ENCODE measurements at places on chromosomes 5 and 9.

- DNase-seq = peak; percentile 83
These were observed at the start of gene TMED9 for GRCh38 chr5:177592010-177592834. TMED9 (plus strand) TSS chr5:177592203; CDS start chr5:177592215, 12 bp downstream.

- no peak for DNase-seq
These were observed 119.3 kb downstream of the GDNF start for GRCh38 chr5:37720550-37720952.

- DNase-seq = no peak
These were observed 237.3 kb downstream of the PBX3 start for GRCh38 chr9:125984461-125984860.

DNA sequence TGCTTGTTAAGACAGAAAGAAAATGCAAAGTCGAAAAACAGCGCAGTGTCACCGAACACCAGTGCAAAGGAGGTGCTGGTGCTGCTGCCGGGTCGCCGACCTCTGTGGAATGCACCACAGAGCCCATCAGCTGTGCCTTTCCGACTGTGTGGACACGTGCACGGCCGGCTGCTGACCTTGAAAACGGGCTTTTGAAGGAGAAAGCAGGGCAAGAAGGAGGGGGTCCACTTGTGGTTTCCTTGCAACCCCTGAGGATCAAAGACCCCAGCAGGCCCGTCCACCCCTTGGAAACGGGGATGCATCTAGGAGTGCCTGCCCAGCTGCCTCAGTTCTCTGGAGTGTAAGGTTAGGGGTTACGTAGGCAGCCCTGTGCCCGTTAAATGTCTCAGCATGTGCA is 6.2 kb upstream of the OLFM1 start:
- no peak for DNase-seq

GRCh38 chr5:4570047-4570995 is 569.8 kb upstream of the ADAMTS16 start:
- no peak for DNase-seq

- DNase-seq = no peak
These were observed 33.6 kb upstream of the TRIM32 start for GRCh38 chr9:116653348-116654058.

GRCh38 chr5:59760785-59761348 is 132.7 kb downstream of the PDE4D start:
- no peak for DNase-seq

DNA sequence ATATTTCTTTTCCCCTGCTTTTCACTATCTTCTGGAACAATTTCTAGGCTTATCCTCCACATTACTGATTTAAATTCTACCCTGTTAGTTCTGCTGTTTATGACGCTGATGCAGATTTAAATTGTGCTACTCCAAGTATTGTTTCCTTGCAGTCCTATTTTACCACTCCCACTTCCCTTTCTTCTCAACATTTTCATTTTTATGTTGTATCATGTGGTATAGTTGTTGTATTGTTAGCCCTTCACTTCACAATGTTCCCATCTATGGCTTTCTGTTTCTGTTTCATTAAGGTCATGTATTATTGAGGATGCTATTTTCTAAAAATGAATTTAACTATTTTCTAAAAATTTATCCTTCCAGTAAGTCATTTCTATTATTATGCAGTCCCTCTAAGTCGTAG is 254.4 kb downstream of the NDUFS4 start:
- DNase-seq = no peak

DNA sequence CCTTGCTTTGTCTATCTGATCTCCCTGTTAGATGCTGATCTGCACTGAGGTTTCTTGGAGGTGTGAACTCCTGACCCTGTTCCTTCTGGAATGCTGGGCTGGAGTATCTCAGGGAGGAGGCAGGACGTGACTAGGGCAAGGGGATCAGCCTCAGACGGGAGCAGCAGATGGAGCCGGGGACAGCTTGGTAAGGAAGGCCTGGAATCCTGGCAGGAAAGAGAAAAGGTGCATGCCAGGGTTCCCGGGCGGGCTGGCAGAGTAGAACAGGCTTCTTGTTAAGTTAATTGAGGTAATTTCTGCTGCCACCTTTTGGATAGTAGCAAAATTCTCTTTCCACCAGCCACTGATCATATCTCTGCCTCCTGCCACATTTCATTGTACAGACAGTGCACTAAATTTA is 180.9 kb downstream of the ZNF462 start:
- DNase-seq = no peak

- no peak for DNase-seq
These were observed 369.6 kb downstream of the CYLC2 start for GRCh38 chr9:103364753-103365152.

DNA sequence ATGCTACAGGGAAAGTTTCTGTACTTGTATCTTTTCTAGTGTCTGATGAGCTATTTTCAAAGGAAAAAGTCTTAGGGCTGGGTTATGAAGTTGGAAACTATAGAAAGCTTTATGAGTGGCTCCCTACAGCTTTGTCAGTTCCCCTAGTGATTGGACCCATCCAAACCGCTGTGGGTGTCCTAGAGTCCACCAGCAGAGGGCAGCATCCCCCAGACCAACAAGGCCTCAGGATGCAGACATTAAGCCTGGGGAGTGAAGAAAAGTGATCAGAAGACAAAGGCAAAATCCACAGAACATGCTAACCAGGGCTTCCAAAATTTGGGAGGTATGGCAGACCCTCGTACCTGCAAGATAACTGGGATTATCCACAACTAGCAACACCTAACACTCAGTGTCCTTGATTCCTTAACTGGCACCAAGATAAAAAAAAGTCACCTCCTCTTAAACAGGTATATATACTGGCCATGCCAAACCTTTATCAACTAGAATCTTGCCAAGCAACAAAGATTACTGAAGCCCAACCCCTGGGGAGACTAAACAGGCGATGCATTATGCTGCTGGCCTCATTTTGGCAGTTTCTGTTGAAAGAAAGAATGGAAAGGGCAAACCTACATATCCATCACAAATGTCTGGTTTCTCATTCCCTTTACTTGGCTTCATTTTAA is 110.4 kb upstream of the NR5A1 start:
- peak; percentile 44 for DNase-seq

- DNase-seq = no peak
These were observed 27.7 kb downstream of the LHX3 start for GRCh38 chr9:136177224-136177623.

DNA sequence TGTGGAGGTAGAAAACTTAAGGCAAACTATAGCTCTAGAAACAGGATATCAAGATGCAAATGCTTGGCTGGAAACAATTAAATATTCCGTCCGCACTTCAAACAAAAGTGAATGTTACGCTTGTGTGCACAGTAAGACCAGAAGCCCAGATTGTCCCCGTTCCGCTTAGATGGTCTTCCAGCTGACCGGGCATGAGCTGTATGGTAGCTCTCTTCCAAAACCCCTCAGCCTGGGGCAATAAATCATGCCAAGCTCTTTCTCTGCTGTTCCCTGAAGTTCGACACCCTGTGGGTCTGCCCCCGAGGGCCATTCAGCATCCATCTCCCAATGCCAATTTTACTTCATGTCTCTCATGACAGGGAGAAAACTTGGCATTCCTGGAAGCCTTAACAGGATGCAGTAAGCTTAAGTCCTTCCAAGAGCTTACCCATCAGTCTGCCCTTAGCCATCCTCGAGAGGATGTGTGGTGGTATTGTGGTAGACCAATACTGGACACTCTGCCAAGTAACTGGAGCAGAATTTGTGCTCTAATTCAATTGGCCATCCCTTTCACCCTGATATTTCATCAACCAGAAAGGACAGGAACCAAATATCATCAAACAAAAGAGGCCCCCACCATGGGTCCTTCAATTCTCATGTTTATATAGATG is 70.7 kb upstream of the RANBP6 start:
- DNase-seq = no peak

DNA sequence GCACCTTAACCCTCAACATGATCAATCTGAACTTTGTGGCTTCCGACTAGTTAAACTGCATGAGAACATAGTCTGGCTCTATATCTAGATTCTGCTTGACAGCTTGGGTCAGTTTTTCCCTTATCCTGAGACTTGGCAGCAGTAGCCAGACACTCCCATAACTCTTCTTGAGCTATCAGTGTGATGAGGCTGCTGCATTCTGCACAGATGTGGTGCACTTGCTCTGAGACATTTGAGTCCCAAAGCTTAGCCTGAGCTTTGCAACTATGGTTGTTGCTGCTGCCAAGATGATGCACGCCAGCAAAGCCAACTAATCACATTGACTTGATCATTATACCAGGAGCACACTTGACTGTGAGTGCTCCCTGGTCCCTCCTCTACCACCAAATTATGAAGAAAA is 36.2 kb downstream of the MOCS2 start:
- DNase-seq = no peak

- no peak for DNase-seq
These were observed 599.7 kb upstream of the FTMT start for GRCh38 chr5:121251954-121252353.

DNA sequence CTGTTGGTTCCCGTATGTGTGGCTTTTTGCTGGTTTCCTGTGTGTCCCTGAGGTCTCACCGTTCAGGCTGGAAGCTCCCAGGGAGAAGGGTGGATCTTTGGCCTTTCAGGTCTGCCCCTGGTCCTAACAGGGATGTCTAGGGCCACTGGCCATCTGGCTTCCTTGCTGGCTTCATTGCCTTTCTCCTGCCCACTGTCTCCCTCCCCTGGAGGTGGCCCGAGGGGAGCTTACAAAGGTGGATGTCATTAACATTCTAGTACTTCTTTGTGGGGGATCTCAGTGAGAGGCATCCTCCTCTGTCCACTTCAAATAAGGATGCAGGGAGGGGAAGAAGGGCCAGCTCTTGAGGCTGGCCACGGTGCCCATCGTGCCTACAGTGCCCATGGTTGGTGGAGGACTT is 35.2 kb downstream of the HMCN2 start:
- no peak for DNase-seq

GRCh38 chr9:81754245-81754644 is 64.9 kb upstream of the TLE1 start:
- DNase-seq = no peak

DNA sequence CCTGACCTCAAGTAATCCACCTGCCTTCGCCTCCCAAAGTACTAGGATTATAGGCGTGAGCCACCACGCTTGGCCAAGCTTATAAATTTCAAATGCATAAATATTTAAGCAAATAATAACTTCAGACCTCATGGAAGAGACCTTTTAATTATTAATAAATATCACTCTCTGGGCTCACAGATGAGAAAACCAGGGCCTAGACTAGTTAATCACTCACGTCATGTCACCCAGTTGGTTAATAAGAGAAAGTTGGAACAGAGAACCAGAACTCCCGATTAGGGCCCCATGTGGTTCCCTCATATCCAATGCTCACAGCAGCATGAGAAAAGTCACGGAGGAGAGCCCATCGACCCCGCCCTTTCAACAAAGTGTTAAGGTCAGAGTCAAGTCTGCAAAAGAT is 79.3 kb downstream of the EPB41L4A start:
- DNase-seq = no peak

GRCh38 chr5:74647096-74647495 is 6.6 kb upstream of the ENC1 start:
- no peak for DNase-seq

GRCh38 chr5:143837306-143837848 is 25.4 kb downstream of the HMHB1 start:
- DNase-seq = no peak

GRCh38 chr9:126397056-126397455 is 70.4 kb downstream of the MVB12B start:
- peak; percentile 14 for DNase-seq

- DNase-seq = no peak
These were observed 61.3 kb upstream of the SPINK5 start for GRCh38 chr5:148002451-148002850.

DNA sequence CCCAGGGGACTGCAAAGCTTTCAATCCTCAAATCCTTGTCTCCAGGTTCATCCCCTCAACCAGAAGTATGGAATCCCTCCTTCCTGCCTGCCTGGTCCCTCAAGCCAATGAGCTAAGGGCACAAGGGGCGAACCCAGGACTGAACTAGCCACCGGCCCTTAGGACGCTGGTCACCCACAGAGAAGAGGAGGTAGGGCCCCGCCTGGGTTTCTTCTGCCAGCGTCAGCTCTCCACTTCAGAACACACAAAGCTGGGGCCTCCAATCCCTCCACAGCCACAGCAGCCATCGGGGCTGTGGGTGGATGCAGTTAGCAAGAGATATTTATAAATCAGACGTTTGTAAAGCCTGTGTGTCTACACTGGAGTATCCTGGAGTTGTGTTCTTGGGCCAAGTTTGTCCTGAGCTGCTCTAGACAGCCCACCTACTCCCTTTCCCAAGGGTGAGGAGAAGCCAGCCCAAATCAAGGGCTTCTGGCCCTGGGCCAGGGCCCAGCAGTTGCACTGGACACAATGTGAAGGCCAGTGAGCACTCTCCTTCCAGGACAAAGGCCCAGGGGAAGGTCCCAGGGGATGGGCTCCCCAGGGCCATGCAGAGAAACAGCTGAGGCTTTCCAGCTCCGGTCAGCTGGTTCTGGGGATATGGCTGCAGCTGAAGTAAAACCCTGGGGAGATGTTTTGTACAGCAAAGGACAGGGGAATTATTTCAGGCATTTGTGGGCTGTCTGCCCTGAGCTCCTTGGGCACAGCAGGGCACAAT is 18.9 kb downstream of the AMBP start:
- DNase-seq = no peak

- no peak for DNase-seq
These were observed 20.2 kb upstream of the TJP2 start for GRCh38 chr9:69153707-69154521.

DNA sequence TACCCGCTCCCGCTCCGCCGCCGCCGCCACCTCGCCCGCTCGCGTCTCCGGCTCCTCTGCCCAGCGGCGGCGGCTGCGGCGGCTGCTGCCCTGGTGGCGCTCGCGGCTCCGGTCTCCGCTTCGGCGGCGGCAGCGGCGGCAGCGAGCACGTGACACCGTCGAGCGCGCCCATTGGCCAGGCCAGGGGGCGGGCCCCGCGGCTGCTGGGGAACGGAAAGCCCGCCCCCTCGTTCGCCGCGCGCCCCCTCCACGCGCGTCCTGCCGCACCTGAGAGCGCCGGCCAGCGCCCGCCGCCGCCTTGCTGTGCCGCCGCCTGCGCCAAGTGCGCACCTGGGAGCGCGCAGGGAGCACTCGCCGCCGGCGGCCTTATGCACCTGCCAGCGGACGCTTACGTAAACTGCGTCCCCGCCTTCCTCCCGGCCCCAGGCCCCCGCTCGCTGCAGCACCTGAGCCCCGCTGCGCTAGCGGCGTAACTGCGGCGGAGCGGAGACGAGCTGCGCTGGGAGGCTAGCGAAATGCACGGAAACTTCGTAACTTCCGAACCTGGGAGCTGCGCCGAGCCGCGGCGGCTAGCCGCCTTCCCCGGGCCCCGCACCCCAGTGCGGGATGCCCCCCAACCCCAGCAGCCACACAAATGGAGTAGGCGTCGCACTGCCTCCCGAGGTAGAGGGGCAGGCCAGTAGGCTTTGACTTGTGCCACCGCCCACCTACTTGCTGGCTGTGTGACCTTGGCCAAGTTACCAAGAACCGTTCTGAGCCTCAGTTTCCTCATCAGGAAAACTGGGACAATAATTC is at the start of gene STRBP:
Gene STRBP, minus strand, starts transcription at position 122 of the 795 bp plus-strand sequence. CDS start 84,452 bp downstream, outside the sequence.
- peak; percentile 88 for DNase-seq
